ENCODE measurements at places on chromosomes 7 and 10.

- DNase-seq: peak; percentile 62
These were observed 13.1 kb upstream of the SLC26A3 start for GRCh38 chr7:107816011-107816566.

GRCh38 chr7:68559518-68559917, 1038.8 kb upstream of the AUTS2 start:
- DNase-seq: no peak

DNA sequence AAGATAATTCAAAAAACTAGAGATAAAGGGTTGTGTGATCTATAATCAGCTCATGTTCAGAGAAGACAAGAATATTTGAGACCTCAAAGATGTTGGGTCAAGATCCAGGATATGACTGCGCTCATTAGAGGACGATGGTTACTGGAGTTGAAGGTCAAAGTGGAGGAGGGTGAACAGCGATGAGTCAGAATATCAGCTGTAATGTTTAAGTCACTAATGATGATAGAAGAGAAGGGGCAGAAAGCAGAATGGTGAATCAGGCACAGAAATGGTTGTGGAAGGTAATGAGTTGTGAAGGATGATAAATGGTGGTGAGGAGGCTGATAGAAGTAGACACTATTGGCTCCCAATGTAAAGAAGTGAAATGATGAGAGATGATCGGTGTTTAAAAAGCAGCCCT, 540.3 kb downstream of the INHBA start:
- no peak for DNase-seq

GRCh38 chr10:123743441-123744223, 77.5 kb downstream of the GPR26 start:
- DNase-seq: no peak

DNA sequence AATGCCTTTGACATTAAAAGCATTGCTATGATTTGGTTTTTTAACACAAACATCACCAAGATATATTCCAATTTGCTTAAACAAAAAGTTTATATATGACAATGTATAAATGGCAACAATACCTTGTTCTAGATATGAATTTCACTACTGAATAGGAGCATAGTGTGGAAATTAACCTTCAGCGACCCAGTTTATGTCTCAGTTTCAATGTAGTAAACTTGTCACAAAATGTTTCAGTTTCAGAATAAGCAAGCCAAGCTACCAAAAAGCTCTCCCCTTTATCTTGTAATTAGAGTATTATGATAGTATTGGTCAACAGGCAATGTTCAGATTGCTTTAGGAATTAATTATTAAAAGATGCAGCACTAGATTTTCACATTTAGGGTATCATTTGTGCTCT, 99.6 kb upstream of the PCDH15 start:
- DNase-seq: no peak

GRCh38 chr7:5677538-5678294, 103.7 kb downstream of the RNF216 start:
- peak; percentile 85 for DNase-seq

GRCh38 chr10:34489973-34490745, 324.9 kb downstream of the PARD3 start:
- peak; percentile 48 for DNase-seq

- DNase-seq: no peak
These were observed 8.1 kb downstream of the FAM171A1 start for GRCh38 chr10:15363031-15363430.

- no peak for DNase-seq
These were observed 12.4 kb upstream of the SCRN1 start for GRCh38 chr7:30001998-30002397.

DNA sequence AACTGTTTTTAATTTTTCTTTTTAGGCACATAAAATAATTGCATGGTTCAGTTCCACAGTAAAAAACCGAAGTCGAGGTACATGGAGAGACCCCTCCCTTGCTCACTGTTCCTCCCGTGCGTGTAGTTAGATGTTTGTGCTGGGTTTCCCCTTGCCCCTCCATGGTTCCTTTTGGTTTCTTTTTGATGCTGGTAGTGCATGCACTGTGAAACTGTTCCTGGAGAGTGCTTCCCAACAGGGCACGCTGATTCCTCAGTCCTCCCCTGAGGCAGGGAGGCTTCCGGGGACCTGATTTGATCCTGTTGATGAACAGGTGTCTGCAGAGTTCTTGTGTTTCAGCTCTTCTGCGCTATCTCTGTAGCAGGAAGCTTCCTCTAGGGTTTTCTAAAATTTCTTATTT, 69.5 kb downstream of the ADCY1 start:
- DNase-seq: no peak

GRCh38 chr7:130831817-130832481, 97.9 kb upstream of the KLF14 start:
- peak; percentile 78 for DNase-seq

GRCh38 chr7:151925446-151926335, 30.6 kb upstream of the GALNTL5 start:
- DNase-seq: peak; percentile 32

All from cardiac fibroblast (primary cell).